ENCODE measurements at places on chromosomes 2 and 18.

DNA sequence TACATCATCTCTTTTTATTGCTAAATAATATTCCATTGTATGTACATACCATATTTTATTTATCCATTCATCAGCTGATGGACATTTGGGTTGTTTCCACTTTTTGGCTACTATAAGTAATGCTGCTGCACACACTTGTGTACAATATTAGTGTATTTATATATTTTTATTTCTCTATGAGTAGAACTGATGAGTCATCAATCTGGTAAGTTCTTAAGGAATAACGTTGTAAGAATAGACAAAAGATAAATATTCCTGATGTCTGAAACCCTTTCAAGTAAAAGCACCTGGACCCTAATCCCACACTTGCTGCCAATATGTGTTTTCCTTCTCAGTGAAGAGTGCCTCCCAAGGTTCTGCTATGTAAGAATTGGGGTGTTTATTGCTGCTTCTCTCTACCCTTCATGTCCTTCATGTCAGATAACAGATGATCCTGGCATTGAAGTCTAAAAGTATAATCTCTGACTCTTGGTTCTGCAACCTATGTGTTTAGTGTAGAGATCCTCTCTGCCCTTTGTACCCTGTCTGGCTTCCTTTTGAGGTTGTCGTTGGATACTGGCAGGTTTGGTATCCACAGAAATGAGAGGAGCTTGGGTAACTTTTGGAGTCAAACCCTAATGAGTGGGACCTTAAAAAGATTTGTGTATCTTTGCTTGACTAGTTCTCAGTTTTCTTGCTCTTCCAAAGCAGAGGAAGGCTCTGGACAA lies 293.0 kb upstream of the EPC2 start:
- DNase-seq, result no peak

GRCh38 chr2:152171718-152172117 lies 3.8 kb downstream of the STAM2 start:
- no peak for DNase-seq

DNA sequence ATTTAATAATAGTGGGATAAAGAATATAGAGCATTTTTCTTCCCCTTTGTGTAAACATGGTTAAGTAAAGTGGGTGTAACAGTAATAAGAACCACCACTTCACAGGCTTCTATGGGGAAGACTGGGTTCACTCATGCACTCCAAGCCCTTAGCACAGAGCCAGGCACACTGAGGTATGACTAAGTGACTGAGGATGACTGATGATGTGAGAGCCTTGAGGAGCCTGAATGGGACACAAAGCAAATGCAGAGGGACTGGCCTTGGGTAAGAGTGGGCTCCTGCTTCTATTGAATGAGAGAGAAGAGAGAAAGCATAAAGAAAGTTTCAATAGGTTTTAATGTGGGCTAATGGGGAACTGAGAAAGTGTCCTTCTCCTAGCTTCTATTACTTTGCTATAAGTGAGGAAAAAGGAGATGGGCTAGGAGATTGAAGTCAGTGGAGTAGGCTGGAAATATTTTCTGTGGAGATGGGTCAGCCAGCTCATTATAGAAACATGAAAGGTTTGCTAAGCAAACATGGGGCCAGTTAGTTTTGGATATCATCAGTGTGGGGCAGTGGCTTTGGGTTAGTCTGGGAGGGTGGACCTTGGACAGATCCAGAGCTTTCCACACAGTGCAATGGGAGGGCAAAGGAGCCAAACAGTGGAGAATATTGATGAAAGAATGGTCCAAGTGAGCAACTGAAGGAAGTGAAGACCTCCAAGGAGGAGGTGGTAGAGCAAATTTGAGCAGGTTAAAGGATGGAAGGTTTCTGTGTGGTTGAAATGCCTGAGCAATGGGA lies 20.6 kb downstream of the IL1F10 start:
- DNase-seq, result no peak

- DNase-seq, result no peak
These were observed 2.6 kb downstream of the USP14 start for GRCh38 chr18:160831-161570.

DNA sequence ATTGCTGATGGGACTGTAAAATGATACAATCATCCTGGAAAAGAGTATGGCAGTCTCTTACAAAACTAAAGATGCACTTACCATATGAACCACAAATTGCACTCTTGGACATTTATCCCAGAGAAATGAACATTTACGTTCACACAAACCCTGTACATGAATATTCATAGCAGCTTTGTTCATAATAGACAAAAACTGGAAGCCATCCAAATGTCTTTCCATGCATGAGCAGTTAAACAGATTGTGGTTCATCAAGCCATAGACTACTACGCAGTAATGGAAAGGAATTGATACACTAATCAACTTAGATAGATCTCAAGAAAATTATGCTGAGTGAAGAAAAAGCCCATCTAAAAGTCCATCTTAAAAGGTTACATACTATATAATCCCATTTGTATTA lies 156.1 kb upstream of the SLC39A10 start:
- DNase-seq, result no peak

- DNase-seq, result no peak
These were observed 22.7 kb upstream of the PDIA6 start for GRCh38 chr2:10835052-10835970.
